EL (cell line): ENCODE measurements at places on chromosomes 1 and 21.

GRCh38 chr1:172545396-172546004 is 12.6 kb downstream of the SUCO start:
- no peak for DNase-seq

GRCh38 chr1:240417317-240417716 is 194.6 kb downstream of the GREM2 start:
- DNase-seq, result peak; percentile 11

- no peak for DNase-seq
Measured at GRCh38 chr1:39979654-39980053, 24.7 kb downstream of the MFSD2A start.

DNA sequence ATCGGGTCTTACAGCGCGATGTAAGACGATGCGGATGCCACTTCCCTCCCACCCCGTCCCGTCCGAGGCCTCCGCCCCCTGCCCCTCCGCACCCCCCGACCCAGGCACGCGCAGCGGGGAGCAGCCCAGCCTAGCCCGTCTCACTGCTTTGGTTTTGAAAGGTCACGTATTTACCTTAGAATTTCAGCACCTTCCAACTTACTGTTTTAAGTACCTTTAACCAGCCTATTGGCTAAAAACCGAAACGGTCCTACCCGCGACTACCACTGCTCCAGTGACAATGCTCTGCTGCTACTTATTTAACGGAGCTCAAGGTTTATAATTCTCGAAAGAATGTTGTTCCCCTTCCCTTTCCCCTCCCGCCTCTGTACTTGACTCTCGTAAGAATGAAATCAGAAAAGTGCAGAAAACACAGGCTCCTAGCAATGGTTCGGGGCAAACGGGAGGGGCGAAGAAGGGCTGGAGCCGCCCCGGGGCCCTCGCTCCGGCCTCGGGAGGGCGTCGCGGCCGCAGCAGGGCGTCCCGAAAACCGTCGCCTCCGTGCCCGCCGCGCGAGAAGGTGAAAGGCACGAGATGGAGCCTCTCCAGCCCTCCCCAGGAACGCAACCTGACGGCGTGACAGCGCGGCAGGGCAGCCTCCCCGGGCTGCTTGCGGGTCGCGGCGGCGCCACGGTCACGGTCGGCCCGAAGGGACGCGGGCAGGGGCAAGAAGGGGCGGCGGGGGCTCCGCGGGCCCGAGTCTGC is 667 bp downstream of the TMEM50B start:
- DNase-seq, result peak; percentile 42

- no peak for DNase-seq
Measured at GRCh38 chr1:118981436-118981835, 6.7 kb downstream of the TBX15 start.

GRCh38 chr1:70443739-70444138 is 32.7 kb downstream of the CTH start:
- DNase-seq, result no peak

DNA sequence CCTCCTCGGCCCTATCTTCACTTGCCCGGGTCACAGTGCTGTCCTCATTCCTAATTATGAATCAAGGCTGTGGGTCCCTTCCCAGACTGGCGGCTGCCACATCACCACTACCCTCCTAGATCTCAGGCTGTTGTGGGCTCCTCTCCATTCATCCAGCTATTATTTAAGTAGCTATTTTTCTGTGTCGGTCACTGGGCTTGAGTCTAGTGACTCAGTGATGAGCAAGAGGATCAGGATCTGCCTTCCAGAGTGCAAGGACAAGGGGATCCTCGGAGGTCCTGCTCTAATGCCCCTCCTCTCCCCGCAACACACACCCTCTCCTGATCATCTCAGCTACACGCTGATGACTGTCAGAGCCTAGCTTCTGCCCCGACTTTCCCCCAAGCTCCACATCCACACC is 34.1 kb downstream of the CDCP2 start:
- DNase-seq, result peak; percentile 91

DNA sequence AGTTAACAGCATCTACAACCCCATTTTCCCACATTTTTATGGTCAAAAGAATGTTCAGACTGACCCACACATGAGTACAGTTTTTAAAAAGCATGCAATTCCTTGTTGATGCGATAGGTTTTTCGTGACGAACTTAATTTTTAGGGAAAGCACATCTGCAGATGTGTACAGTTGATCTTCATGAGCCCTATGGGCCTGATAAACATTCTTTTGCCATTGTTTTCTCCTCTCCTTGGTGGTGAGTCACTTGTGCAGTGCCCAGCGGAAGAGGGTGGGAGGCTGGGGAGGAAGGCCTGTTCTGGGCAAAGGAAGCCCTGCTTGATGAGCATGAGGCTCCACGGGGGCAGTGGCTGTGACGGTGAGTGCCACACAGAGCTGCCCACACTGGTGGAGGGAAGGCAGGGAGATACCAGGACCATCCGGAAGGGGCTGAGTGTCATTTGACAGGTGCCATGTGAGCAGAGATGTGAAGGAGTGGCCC is 5.3 kb downstream of the ARF1 start:
- DNase-seq, result peak; percentile 91
